NCI-H524 (cell line): ENCODE measurements at places on chromosomes 16 and 17.

DNA sequence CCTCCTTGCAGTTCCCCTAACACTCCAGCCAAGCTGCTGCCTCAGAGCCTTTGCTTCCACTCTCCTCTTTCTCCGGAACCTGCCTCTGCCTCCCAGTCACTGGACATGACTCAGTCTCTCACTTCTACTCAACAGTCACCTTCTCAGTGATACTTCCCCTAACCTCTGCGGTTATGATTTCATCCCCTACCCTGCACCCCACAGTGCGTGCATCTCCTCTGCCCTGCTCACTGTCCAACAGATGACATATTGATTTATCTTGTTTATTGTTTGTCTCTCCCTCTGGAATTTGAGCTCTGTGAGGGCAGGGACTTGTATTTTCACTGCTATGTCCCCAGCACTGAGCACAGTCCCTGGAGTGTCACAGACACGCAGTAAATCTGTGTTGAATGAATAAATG, 100.7 kb downstream of the CYLD start:
- DNase-seq, result no peak

DNA sequence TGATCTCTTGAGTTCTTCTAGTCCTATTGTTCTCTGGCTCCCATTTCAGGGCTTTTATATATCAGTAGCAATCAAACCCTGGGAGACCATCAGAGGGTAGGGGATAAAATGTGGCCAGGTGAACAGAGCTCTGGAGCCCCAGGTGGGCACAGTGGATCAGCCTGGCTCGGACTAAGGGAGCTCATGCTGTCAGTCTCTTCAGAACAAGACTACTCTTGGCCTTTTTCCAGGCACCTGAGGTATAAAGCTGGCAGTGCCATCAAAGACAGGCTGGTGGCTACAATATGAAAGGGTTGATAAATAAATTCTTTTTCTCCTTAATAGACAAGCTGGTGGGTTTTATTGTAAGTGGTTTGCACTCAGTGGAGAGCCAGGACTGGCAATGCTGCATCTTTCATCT, 160.0 kb upstream of the CCL2 start:
- no peak for DNase-seq

DNA sequence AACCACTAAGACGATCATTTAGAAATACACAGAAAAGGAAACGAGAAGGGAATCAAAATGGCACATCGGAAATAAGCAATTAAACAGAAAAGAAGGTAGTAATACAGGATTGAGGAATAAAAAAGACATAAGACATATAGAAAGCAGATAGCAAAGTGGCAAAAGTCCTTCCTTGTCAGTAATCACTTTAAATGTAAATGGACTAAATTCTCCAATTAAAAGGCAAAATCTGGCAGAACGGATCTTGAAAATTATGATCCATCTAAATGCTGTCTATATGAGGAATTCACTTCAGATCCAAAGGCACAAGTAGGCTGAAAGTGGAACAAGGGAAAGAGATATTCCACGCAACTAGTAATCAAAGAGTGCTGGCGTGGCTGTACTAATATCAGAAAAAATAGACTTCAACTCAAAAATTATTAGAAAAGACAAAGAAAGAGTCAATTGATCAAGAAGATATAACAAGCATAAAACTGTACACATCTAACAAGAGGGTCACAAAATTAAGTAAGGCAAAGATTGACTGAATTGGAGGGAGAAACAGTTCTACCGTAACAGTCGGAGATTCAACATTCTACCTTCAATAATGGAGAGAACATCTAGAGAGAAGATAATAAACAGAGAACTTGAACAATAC, 36.8 kb upstream of the METRNL start:
- DNase-seq, result no peak

DNA sequence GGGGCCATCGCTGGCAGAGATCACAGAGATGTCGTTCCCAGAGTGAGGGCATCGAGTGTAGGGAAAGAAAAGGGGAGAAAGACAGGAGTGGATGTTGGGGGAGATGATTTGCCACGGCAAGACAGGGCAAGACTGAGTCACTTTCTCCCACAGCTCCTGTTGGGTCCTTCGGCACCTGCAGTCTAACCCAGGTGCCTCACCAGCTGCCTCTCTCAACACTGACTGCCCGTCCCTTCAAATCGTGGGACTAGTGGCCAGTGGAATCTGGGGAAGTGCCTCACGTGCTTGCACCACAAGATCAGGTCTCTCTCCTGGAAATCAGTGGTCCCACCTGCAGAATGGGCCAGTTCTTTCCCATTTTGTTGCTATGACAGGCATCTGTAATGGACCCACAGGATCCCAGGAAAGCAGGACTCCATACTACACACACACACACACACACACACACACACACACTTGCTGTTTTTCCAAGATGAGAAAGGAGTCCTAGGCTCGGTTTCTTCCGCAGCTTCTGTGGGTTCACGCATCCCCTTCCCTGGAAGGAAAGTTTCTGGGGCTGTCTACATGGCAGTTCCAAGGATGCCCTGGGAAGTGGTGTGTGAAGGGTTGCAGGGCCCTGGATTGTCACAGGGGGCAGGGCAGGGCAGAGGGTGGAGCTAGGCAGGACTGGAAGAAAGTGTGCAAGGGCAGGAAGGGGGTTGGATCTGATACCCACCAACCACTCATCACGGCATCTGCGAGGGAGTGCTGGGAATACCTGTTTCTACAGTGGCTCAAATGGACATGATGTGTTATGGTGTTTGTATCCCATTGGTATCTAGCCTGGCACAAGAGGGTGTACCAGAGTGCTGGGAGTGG, 10.2 kb upstream of the CBX8 start:
- DNase-seq, result no peak

- DNase-seq, result peak; percentile 17
Observed at GRCh38 chr16:71927383-71927782, 32.1 kb downstream of the IST1 start.

DNA sequence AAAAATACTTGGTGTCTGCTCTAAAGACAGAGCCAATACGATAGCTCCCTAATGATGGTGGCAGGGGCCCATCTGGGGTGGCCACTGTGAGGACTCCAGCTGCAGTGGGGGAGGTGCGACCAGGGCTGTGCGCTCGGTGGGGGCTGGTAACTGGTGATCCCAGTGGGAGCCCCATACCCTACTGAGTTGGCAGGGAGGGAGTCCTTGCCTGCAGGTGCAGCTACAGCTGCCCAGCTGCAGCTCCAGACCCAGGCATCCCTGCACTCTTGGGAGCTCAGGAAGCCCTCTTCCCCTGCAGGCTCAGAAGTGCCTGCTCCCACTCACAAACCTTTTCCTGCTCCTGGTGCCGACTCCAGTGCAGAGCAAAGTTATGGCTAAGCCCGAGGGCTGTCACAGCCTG, 31.2 kb upstream of the KIF2B start:
- no peak for DNase-seq

- DNase-seq, result no peak
Observed at GRCh38 chr17:77141846-77142449, 1.2 kb downstream of the SEC14L1 start.

DNA sequence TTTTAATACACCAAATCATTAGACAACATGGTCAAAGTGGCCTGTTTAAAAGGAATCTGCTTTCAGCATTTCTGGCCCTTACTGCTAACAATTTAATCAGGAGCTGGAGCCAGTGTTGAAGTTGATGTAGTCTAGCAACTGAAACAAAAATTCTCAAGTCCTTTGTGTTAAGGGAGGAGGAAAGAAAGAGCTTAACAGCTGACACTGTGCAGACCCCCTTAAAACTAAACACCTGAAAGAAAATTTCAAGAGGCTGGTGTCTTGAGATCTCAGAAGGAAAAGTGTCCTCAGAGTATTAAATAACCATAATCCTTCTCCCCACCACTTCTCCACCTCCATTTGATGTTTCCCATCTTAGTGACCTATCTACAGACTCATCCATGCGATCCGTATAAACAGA, 232.1 kb downstream of the FTO start:
- peak; percentile 79 for DNase-seq

GRCh38 chr17:64499805-64500486, 3.1 kb upstream of the POLG2 start:
- no peak for DNase-seq

- DNase-seq, result peak; percentile 42
Observed at GRCh38 chr17:44786551-44787081, 27.8 kb downstream of the ADAM11 start.

DNA sequence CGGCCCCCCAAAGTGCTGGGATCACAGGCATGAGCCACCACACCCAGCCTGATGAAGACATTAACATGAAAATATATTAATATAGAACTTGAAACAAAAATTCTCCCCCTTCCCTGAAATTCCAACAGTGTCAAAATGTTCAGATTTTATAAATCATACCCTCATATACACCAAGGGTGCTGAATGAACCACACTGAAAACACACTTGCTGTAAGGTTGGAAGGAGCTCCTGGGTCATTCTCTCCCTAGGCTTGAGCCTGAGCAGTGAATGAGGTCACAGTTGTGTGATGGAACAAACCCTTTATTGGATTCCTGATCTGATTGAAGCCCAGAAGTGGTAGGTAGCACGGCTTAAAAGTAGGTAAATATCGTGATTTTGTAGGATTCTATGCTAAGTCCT, at the start of gene EFCAB3:
Gene EFCAB3, plus strand, starts transcription at position 301 of the 400 bp plus-strand sequence. CDS start 2,427 bp downstream, outside the sequence.
- DNase-seq, result no peak

GRCh38 chr17:6109536-6109935, 39.4 kb downstream of the WSCD1 start:
- no peak for DNase-seq

GRCh38 chr16:81174644-81175324, 63.7 kb upstream of the BCO1 start:
- DNase-seq, result no peak

DNA sequence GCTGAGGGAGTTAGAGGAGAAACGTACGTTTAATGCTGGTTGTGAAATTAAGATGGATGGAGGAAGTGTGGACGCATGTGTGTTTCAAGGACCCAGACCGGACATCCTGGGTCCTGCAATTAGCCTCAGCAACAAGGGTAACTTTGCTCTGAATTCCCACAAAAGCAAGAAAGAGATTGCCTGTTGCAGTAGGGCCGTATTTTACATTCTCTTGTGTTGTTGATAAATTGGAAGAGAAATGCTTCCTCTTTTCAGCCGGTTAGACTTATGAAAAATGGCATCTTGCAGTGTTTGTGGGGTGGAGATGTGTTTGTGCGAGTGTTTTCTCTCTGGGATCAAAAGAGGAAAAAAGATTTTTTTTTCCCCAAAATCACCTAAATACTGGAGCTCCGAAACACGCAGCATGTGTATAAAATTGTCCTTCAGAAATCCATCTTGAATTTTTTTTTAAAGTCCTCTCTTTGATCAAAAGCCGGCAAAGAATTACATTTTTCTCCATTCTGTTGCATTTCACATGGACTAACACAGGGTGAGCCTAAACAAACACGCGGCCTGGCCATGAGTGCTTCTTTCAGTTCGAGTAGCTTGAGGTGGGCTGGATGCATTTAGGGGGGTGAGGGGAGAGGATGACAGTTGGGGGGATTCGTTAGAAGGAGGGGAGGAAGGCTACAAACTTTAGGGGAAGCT, 251.6 kb downstream of the C16orf95 start:
- DNase-seq, result no peak

GRCh38 chr17:15414532-15415306, 52.7 kb downstream of the CDRT4 start:
- peak; percentile 61 for DNase-seq

GRCh38 chr17:55806745-55807495, 56.1 kb downstream of the PCTP start:
- no peak for DNase-seq

DNA sequence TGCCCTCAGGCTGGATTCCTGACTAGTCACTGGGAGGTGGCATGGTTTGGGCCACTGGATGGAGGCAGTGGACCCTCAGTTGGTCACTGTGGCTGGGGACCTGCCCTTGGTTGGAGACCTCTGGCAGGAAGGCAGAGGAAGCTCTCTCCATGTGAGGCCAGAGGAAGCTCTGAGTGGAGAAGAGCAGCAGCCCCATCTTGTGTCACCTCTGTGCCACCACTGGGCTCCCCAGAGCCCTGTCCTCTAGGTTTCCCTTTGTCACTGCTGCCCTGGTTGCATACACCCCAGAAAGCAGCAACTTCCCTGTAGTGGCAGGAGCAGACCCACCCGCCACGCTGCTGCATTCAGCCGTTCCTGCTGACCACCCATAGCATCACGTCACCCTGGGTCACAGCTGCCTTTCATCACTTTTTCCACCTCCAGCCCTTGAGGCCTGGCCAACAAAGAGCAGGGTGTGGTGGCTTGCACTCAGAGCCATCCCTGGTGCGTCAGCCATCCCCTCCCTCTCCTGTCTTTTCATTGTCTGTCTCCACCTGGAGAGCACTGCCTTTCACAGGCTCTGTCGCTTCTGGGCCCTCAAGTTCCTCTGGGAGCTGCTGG, 11.9 kb downstream of the CTRL start:
- no peak for DNase-seq

- no peak for DNase-seq
Observed at GRCh38 chr16:73882033-73882432, 414.6 kb upstream of the PSMD7 start.

GRCh38 chr16:19113577-19114358, at the start of gene ITPRIPL2:
Gene ITPRIPL2 (plus strand): TSS chr16:19113964. CDS start chr16:19114462, 498 bp downstream.
- DNase-seq, result peak; percentile 57

DNA sequence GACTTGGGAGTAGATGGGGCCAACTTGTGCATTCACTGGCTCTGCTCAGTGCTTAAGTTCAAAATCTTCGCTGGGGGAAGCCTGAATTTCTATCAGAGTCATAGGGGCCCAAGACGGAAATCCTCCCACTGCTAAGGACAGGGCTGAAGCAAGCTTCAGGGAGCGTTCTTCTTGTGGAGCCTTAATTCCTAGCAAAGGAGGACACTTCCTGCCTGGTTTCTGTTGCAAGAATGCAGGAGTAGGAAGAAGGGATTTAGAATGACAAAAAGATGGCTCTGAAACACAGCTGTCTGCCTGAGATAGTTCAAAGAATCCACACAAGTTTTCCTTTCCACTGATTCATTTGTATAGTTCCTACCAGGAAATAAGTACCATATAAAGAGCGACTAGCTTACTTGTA, 26.4 kb downstream of the PSME3IP1 start:
- DNase-seq, result no peak

- DNase-seq, result no peak
Observed at GRCh38 chr17:32208436-32208835, 57.2 kb upstream of the RHBDL3 start.

- no peak for DNase-seq
Observed at GRCh38 chr16:58831386-58831785, 97.3 kb upstream of the GOT2 start.

- no peak for DNase-seq
Observed at GRCh38 chr16:83137894-83138293, 511.1 kb downstream of the CDH13 start.
